ENCODE measurements at places on chromosomes 2 and 18.
A peak's percentile ranks its signal among the peaks of the same experiment; 100 is the strongest.

GRCh38 chr18:60067426-60068210 lies 167.8 kb downstream of the PMAIP1 start:
- no peak for DNase-seq

GRCh38 chr2:207223051-207223450 lies 57.3 kb upstream of the KLF7 start:
- no peak for DNase-seq

- no peak for DNase-seq
These were observed 12.7 kb downstream of the CNDP2 start for GRCh38 chr18:74508821-74509225.

DNA sequence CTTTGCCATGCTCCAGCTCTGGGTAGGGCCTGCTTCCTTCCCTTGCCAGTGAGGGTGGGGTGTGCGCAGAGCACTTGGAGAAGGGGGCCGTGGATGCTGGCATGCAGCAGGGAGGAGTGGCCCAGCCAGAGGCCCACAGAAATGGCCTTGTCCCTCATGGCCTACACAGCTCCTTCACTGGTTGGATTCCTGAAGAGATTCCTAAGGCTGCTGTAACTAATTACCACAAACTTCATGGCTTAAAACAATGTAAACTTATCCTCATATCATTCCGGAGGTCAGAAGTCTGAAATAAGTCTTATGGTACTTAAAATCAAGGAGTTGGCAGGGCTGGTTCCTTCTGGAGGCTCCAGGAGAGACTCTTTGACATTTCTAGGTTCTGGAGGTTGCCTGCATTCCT lies 195.2 kb downstream of the GLI2 start:
- DNase-seq: no peak

GRCh38 chr2:173001664-173002604 lies 73.7 kb upstream of the MAP3K20 start:
- no peak for DNase-seq

GRCh38 chr18:44180683-44181082 lies 500.0 kb upstream of the SETBP1 start:
- no peak for DNase-seq

DNA sequence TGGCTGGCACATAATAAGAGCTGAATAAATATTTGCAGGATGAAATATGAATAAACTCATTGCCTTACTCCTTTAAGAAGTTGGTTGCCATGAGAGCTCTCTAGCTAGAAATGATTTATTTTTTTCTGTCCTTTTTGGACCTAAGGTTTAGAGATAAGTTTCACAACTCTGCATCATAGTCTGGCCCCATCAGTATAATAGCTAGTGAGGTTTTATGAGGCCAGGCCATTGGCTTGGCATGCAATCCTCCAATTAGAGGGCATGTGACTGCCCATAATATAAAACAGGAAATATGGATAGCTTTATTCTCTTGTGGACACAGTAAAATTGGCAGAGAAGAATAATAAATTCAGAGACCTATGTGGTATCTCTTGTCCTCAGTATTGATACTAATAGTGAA lies 26.2 kb upstream of the INSIG2 start:
- no peak for DNase-seq

DNA sequence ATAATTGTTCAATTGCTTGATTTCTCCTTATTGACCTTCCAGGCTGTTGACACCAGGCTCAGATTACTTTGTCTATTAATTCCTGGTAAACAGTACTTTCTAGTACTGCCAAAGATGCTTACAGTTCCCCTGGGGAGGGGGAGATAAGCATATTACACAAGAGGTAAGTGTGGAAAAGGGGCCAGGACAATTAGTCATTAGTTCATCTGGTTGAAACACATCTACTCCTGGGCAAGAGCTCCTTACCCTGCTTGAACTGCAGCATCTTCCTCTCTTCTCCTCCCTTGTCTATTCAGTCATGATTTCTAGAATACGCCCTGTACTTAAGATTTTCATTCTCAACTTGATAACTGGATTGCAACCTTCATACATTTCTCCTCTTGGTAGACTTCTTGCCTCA lies 10.4 kb upstream of the SPATS2L start:
- DNase-seq: no peak

- DNase-seq: no peak
These were observed 68.7 kb upstream of the LYPD6 start for GRCh38 chr2:149261692-149262091.

DNA sequence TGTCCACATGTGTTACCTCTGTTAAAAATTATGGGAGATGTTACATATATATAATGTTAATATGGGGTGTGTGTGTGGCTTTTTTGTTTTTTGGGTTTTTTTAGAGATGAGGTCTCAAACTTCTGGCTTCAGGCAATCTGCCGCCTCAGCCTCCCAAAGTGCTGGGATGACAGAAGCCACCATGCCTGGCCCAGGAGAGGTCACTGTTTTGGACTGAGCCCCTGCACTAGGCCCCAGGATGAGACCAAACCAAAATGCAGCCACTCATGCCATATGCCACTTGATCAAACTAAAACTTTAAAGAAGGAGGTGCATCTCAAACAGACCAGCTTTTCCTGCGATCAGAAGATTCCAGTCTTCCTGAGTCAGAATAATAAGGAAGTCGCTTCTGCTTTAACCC lies 2.5 kb downstream of the ADI1 start:
- no peak for DNase-seq

DNA sequence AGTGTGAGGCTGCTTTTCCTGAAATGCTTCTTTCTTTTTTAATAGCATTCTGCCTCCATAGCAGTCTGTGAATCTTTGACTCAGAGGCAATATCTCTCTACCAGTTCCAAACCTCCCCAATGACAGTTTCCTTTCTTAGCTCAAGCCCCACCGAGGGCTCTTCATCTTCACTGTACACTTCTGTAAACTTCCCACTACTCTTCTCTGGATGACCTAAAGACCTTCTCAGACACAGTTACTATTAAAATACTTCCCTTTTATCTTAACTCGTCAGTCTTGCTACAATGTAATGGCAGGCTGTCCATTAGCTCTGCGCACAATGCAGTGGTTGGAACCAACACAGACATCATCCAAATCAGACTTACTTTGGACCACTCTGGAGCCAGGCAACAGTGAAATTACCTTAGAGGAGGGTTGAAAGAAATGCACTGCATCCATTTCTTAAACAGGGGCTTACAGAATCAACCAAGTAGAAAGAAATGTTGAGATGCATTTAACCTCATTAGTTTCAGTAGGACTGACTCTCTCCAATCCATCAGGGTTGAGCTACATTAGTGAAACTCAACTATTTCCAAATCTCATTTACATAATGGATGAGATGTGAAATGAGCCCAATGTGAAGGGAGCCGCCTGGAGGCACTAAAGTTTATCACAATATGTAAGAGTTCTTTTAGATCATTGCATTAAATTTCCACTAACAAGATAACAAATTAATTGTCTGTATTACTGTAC lies 343.8 kb downstream of the SETBP1 start:
- no peak for DNase-seq

GRCh38 chr2:29606104-29607037 lies 315.0 kb downstream of the ALK start:
- DNase-seq: no peak

GRCh38 chr18:4391859-4392258 lies 63.2 kb downstream of the DLGAP1 start:
- DNase-seq: no peak

DNA sequence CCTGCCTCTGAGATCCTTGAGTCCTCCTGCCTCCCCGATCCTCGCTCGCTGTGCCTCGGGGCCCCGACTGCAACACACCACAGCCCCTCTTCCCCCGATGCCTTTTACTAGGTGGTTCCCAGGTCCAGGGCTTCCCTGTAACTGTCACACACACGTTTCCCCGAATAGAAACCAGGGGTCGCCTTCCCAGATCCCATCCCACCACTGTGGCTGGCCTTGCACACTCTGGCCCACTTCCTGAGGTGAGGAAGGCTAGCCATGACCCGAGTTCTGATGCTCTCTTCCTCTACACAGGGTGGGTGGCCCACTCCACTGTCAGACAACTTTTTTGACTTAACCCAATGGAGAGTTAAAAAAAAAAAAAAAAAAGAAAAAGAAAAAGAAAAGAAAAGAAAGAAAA lies 139.6 kb upstream of the ASB18 start:
- no peak for DNase-seq

GRCh38 chr2:101803128-101803527 lies 105.6 kb downstream of the MAP4K4 start:
- no peak for DNase-seq

DNA sequence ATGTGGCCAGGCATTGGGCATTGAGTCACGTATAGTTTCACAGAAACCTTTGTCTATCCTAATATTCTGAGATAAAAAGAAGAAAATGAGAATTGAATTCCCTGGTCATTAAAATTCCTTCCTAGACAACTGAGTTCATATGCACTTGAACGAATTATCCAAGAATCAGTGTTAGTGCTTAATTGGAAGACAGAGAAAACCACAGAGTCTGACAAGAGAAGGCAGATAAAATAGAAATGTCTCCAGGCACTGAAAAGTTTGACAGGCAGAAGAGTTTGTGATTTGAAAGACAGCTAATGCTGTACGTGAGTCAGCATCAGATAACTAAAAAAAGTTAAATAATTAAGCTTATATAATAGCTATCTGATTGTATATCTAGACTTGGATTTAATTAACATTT lies 47.7 kb upstream of the TRIB2 start:
- DNase-seq: no peak

DNA sequence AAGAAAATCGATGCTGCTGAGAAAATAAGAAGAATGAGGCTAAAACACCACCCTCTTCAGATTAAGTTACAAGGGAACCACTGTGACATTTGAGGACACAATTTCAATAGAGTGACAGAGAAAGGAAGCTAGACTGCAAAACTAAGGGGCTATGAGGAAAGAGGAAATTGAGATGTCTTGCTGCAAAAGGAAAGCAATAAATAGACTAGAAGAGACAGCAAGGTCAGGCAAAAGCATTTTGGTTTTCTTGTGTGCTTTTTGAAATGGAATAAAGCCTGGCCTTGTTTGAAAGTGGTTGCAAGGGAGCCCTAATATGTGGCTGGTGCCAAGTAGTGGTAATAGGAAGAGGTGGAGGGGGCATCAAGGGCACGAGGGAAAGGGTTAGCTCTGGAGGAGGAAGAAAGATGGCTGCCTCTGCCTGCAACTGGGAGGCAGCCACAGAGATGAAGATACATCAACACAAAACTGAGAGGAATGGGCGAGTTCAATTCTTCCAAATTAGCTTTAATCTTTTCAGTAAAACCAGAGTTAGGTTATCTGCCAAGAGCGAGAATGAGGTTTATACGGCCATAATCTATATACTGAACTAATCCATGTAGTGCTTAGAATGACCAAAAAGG lies 1.2 kb upstream of the MRO start:
- DNase-seq: no peak

DNA sequence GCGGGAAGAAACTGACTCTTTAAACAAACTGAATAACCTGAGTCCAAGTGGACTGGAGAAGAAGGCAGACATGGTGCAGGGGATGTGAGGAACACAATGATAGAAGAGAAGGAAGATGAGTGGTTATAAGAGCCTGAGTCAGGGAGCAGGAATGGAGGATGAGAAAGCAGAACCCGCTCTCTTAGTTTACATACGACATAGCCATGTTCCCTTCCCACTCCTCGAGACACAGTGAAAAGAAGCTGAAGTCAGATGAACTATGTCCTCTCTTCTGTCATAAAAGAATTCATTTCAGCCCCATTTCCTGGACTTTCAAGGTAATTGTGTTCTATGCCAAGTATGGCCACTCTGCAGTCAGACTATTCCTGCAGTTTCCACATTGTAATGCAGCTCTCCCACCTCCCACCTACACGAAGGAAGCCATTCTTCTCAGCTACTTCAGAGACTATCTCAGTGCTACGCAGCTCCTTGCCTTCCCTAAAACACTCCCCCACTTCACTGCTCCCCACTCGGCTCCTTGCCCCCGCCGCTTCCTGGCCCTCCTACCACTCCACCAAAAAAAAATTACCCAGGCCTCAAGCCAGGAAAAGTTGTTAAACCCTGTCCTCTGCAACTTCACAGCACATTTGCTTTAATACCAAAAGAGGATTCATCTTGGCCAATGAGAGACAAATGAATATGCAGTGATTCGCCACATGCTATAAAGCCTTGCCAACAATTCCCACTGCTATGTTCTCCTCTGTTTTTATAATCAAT lies 323.4 kb upstream of the EPHA4 start:
- no peak for DNase-seq

- DNase-seq: no peak
These were observed 77.7 kb upstream of the ATP5MC3 start for GRCh38 chr2:175259164-175259563.

- no peak for DNase-seq
These were observed 214.4 kb upstream of the TMEM200C start for GRCh38 chr18:6109743-6110142.

DNA sequence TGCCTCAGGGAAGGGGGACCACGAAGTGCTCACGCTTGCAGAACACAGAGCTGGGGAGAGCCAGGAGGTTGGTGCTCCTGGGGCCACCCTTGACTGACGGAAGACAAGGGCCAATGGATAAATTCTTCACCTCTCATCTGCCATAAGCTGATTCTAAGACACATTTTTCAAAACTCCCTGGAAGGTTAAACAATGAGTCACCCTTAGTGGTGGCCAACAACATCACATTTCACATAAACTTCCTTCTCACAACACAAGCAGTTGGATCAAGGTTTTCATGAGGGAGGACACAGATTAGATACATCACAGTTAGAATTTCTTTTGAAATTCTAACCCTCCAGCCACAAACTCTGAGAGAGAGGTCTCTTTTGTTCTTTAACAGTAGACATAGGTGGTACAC lies 713.6 kb upstream of the POU3F3 start:
- DNase-seq: no peak

- DNase-seq: no peak
These were observed 559 bp downstream of the IMMT start for GRCh38 chr2:86194751-86195054.

GRCh38 chr18:58407263-58407648 lies 221.6 kb downstream of the ALPK2 start:
- no peak for DNase-seq

- DNase-seq: no peak
These were observed 57.2 kb downstream of the SF3B1 start for GRCh38 chr2:197377670-197378069.

DNA sequence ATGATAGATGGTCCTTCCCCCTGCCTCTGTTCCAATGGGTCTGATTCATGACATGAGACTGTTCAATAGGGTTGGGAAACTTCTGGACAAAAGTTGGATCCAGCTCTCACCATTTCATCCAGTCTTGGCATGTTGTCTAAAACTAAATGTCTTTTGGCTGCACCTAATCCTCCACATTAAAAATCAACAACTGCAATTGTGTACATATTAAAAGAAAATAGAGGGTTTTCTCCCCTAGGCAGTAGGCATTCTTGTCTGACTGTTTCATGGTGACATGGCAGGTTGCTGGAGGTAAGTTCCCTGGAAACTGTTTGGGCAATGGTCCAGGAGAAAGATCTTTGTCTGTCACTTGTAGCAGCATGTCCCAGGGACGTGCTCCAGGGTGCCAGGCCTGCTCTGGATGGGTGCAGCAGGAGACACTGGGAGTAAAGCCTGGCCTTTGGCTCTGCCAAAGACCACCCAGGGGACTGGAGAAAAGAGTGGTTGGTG lies 135.8 kb downstream of the TCF4 start:
- DNase-seq: no peak

- peak; percentile 94 for DNase-seq
These were observed 4.7 kb downstream of the GLI2 start for GRCh38 chr2:120740375-120740764.
